ENCODE measurements at places on chromosomes 5 and 9.

DNA sequence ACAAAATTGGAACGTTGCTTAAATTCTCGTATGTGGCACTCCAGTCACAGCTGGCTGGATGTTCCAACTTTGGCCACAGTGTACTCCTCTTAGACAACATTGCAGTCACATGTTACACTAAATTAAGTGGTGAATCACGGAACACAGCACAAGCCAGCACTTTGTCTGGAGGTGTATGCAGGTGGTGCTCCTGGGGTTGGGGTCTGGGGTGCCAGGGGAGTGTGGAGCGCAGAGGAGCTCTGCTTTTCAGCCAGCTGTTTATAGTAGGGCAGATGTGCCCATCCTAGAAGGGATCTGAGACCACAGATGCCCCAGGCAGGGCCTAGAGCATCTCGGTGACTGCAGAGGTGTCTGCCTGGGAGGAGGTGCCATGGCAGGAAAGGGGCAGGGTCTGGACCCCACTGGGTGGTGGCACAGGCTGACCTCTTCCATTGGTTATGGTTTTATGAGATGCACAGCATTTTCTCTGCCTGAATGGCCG, 82.6 kb downstream of the WNK2 start:
- no peak for DNase-seq

DNA sequence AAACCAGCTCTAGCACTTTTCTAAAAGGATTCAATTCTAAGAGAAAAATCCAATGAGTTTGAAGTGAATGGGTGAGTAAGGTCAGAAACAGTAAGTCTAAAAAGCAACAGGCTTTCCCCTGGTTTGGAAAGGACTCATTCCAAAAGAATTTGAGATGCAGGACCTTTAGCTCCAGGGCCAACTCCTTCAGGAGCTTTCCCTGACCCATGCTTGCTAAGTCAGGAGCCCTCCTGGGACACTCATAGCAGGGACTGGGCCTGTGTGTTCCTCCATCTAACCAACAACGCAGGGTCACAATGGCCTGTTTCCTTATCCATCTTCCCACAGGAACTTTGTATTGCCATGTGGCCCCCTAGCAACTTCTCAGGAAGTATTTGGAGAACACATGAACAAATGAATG, 198.8 kb downstream of the FRMD3 start:
- DNase-seq = no peak

GRCh38 chr9:135857843-135858242, 49.5 kb downstream of the CAMSAP1 start:
- DNase-seq = no peak

DNA sequence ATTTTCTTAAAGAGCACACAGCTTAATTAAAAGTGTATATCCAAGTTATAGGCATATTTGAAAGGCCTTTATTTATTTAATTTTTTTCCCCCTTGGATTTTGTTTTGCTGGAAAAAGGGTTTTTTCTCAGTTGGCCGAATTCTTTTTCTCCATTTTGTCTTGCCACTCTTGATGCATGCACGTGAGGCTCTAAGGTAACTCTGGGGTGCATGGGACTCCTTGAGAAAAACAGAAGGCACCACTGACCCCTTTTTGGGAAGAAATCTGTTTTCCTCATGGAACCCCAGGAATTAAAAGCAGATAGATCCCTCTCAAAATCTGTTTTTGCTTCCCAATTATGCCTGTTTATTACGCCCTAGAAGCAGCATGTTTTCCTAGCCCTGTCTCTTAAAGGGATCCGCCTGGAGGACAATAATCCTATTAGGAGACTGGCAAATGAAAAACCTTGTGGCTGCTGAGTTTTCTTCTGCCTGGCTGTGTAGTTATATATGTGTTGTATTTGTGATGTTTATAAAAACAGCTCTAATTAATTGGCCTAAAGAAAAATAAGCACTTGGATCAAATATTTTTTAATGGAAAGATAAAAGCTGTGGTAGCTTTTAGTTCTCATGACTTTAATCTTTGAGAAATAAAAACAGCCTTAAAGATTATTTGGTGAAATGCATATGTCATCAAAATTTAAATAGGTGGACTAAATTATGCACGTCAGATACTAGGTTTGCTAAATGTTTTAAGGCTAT, 435.1 kb upstream of the CDH9 start:
- DNase-seq = no peak

DNA sequence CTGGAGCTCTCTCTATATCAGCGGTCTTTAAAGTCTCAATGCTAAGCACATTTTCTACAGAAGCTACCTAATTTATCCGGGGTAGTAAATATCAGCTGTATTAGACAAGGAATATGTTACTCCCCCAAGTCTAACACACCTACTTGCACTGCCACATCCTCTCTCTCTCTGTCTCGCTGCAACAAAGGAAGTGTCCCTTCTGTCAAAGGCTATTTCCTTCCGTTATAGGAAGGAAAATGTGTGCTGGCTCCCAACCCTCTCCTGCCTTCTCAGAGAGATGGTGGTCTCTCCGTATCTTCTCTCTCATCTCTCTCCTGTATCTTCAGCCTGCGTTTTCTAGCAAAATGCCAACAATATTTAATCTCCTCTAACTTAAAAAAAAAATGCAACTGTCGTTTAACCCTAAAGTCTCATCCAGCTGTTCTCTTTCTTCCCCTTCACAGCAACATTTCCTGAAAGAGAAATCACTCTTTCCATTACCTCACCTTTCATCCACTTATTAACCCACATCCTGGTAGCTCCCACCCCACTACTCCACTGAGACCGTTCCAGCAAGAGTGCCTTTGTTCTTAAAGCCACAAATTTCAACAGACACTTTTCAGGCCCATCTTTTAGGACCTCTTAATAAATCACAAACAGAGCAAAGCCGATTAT, 2.3 kb downstream of the TTF1 start:
- no peak for DNase-seq

Measured in fibroblast of lung (primary cell).